NCI-H1930 (cell line): ENCODE measurements at places on chromosomes 12 and 14.

DNA sequence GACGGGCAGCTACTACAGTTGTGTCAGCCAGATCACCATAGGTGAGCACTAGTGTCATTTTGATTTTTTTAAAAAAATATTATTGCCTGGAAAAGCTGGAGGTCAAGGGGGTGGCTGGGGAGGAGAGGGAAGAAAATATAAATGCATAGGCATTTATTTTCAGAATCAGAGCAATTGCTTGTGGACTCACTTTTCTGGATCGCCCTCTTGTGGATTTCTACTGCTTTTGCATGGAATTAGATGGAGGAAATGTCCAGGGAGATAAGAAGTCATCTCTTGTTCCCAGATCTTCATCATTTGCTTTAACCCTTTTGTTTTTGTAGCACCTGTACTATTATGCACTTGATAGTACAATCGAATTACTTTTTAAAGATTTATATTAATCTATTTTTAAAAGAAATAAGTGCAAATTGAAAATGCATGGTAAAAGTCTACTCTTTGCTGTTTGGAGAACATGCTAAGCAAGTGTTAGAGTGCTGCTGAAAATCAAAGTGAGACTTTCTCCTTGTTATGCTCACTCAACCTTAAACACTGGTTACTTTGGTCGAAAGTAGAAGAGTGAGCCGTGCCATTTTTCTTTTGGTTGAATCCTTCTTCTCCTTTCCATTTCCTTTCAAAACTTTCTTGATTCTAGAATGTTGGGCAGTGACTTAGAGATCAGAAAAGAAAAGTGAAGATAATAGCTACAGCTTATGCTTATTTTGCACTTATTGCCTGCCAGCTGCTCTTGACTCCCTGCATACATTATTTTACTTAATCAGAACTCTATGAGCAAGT, 60.6 kb upstream of the ANO4 start:
- no peak for DNase-seq

DNA sequence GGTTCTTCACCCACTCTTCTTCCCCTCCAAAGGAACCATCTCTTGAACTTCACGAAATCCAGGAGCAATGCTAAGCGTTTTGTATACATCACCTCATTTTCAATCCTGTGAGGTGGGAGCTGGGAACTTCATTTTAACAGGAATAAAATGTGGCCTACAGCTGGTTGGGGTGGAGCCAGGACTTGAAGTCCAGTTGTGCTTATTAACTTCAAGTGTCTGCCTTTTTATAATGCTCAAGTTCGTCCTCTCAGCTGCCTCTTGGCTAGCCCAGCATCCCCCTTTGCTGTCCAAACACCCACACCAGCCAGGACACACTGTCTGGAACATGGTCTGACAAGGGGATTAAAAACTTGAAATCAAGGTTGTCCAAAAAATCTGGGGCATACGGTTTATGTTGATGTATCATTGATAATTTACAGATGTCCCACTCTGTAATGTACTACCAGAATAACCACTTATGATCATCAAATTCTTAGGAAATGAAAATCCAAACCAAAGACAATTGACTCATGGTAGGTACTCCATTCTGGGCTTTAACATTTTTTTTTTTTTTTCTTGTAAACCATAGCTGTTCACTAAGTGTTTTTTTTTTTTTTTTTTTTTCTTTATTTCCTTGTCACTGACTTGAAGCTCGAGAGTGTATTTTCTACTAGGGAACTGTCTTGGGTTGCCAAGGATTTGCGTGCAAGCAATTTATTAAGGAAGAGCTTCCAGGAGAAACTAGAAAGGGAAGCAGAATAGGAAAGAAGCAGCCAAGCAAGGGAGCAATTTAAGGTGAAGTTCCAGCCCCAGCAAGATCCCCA, 252.3 kb downstream of the EFCAB11 start:
- DNase-seq = no peak

GRCh38 chr12:4943067-4943937, 33.6 kb downstream of the KCNA1 start:
- no peak for DNase-seq

- DNase-seq = no peak
Observed at GRCh38 chr12:15561396-15561795, 227.8 kb downstream of the EPS8 start.
